NCI-H526 (cell line): ENCODE measurements at places on chromosomes 12 and 14.

DNA sequence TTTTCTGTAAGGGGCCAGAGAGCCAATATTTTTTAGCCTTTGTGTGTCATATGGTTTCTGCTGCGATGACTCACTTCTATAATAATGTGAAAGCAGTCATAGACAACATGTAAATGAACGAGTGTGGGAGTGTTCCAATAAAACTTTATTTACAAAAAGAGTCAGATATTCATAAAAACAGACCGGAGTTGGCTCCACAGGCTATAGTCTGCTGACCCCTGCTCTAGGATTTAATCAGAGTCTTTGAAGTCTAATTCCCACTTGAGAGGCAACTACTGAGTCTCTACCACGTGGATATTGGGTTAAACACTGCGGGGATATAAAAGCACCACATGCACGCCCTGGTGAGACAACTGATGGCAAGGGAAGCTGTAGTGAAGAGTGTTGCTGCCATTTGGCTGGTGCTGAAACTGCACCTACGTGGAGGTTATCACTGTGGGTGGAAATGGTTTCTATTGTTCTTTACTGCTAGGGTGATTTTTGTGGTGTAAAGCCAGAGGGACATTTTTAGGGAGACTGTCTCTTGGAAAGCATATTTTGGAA, 3.6 kb upstream of the NINJ2 start:
- no peak for DNase-seq

DNA sequence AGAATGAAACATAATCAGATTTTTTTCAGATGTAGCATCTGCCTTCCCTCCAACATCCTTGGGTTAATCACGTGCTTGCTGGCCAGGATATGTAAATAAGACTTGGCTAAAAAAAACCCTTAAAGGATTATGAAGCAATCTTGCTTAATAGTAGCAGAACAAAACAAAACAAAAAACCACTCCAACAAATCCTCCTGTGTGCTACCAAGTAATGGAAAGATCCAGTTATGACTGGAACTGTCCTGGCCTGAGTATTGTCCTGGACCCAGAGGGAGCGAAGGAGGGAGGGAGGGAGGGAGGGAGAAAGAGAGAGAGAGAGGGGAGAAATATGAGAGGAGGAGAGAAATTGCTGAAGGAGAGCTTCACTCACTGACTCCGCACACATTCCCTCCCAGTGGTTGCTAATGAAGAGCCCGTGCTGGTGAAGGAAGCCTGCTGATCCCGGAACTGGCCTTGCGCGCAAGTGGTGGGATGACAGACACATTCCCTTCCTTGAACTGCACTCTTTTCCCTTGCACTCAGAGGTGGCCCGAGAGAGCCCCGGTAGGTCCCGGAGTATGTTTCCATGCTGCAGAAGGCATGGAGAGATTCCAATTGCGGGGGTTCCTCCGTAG, 57.2 kb downstream of the HMGA2 start:
- no peak for DNase-seq

- no peak for DNase-seq
These were observed 4.2 kb upstream of the LGALS3 start for GRCh38 chr14:55124774-55125386.

- DNase-seq = no peak
These were observed 41.4 kb downstream of the ATL1 start for GRCh38 chr14:50601394-50601793.

GRCh38 chr14:82029038-82029437, 495.4 kb upstream of the SEL1L start:
- DNase-seq = no peak

DNA sequence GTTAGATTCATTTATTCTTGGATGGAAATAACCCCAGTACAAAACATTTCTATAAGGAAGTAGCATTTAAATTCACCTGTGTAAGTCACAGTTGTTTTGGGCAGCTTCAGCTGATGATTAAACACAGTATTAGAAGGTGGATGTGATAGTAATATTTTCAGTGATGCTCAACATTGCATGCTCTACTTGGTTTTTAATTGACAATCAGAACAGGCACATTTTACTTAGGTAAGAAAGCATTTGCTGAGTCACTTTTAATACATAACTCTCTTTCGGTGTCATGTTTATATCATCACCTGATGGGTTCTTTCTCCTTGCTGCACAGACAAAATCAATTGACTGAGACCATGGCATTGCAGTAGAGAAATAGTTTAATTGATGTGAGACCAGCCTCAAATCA, 80.7 kb downstream of the CMAS start:
- no peak for DNase-seq

- no peak for DNase-seq
These were observed 24.2 kb upstream of the RHOJ start for GRCh38 chr14:63180011-63180410.

DNA sequence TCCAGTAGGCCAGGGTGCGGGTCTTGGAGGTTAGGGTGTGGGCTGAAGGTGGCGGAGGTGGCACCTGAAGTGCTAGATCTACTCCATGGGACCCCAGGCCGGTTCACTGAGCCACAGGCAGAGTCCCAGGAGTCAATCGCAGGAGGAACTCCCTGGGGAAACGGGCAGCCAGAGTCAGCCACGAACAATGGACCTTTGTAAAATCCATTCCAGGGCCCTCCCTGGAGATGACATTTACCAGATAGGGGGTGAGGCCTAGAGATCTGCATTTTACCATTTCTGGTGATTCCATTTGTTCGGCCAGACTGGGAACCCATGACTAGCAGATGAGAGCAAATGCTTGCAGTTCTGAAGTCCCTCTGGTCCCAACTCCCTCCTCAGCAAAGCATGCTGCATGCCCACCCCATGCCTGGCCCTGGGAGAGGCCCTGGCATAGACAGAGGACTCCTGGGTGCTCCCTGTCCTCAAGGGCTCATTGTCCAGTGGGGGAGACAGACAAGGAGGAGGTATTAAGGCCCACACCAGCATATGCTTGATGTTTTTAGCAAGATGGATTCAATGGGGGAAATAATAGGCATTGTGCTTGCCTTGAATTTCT, 115.5 kb downstream of the EML1 start:
- peak; percentile 72 for DNase-seq

- no peak for DNase-seq
These were observed 33.3 kb downstream of the HEATR5A start for GRCh38 chr14:31387091-31387490.

- no peak for DNase-seq
These were observed 144.8 kb upstream of the PTPRQ start for GRCh38 chr12:80299219-80299618.

- DNase-seq = no peak
These were observed 44.3 kb downstream of the GALNT9 start for GRCh38 chr12:132284827-132285741.

DNA sequence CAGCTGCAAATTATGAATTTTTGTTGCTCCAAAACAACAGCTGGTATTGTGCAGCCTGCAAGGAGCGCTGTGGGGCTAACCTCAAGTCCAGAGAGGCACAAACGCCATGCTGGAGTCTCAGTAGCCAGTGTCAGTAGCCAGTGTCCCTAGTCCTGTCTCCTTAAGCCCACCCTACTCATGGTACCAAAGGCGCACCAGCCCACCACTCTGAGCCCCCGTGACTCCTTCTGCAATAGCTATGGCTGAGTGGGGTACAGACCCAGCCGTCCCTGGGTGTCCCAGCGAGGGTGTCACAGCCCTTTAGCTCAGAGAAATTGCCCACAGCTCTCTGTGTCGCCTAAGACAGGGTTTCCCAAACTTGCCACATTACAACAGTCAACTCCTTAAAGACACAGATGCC, 65.2 kb downstream of the ARL6IP4 start:
- DNase-seq = no peak

DNA sequence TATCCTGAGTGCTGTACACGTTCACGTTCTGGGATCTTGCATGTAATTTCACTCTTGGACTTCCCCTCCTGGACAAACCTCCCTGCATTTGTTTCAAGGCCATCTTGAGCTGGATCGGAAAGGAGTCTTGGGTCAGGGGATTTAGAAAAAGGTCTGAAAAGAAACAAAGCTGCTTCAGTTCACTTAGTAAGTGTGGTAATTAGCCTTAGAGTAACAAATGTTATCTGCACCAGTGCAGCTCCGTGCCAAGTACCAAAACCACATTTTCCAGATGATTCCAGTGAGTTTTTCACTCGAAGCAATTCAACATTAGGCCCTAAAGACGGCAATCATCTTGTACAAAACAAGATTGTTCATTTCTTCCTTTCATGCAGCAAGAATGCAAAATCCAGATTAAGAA, 39.4 kb upstream of the ATXN2 start:
- DNase-seq = no peak

DNA sequence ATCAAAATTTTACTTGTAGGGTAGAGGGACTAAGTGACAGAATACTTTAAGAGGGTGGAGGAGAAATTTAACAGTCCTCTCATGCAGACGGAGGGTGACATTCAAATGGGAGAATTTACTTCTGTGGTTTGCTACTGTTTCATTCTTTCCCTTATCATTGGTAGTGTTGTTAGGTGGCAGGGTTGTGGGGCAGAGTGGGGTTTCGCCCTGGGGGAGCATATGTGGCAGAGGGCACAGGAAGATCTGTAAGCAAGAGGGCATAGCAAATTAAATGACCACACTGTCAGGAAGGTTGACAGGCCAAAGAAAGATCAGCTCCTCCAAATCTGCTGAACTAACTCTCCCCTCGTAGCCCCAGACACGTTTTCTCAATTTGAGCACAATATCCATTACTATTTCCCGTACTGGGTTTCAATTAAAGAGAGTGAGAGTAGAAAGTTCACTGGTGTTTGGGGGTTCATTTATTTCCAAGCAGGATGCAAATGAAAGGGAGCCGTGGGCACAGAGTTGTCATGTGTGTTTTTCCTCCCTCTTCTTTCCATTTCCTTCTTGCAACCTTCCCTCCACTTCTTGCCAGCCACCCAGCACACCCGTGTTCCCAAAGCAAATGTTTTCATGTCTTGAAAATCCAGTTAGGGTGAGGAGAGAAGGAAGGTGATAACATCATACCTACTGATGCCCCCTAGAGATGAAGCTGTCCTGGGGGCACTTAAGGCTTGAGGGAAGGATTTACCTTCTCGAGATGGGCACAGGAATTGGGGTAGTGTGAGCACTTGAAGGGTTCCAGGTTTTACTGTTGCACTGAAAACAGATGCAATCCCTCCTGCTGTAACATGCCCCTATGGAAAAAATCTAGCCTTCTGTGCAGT, 6.5 kb upstream of the TBX3 start:
- DNase-seq = peak; percentile 38

DNA sequence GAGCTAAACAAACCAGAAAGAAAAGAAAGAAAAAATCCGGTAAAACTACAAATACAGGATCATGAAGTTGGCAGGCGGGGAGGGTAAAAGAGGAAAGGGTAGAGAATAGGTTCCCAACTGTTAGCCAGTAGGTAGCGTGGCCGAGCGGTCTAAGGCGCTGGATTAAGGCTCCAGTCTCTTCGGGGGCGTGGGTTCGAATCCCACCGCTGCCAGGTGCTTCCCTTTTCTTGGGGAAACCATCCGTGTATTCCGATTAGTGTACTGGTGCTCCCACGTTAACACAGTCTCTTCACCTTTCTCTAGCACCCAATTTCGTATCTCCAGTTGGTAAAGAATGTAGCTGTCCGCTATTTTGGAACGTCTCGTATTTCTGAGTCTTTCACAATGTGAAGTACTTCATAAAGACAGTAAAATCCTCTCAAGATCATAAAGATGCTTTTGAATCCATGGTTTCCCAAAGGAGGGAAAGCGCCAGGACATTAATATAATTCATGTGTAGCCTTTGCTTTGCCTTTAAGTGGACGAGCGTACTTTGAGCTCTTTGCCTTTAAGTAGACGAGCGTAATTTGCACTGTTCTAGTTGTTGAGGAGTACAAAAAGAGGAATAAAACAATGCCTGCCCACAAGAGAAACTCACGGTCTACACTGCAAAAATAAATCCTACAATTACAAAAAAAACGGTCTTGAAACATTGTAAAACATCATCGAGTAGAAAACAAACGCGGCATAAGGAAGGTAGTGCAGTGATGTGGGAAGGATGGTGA, 19.0 kb upstream of the RNASE12 start:
- peak; percentile 82 for DNase-seq

DNA sequence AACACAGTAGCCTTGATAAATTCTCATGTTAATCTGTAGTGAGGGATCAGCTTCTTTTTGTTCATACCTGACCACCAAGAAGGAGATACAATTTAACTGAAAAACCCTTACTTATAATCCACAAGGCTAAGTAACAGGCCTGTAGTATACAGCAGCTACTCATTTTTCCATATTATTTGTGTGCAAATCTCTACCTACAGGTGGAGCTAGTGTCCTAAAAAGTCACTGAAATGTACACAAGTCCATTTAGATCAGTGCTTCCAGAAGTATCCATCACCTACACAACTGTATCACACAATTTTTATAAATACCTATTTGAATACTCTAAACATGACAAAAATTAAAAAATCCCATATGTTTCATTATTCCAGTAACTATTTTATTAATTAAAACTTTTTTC, 173.2 kb downstream of the SLC35F4 start:
- no peak for DNase-seq

GRCh38 chr14:40623643-40624042, 983.0 kb upstream of the LRFN5 start:
- DNase-seq = no peak

GRCh38 chr14:68585690-68586089, 207.2 kb downstream of the ZFP36L1 start:
- no peak for DNase-seq

DNA sequence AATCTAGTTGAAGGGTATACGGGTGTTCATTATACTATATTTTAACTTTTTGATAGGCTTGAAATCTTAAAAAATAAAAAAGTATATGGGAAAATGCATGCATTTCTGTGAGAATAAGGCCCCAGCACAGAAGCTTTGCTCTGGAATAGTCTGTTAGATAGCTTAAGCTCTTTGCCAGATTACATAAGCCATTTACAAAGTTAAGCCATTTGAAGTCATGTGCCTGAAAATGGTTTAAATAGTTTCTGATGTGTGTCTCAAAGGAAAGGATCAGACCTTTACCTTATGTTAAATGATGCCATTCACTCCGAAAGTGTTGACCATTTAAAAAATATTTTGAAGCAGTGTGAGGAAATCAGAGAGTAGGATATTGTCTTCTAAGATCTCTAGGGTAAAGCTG, 51.3 kb downstream of the WASHC4 start:
- no peak for DNase-seq

DNA sequence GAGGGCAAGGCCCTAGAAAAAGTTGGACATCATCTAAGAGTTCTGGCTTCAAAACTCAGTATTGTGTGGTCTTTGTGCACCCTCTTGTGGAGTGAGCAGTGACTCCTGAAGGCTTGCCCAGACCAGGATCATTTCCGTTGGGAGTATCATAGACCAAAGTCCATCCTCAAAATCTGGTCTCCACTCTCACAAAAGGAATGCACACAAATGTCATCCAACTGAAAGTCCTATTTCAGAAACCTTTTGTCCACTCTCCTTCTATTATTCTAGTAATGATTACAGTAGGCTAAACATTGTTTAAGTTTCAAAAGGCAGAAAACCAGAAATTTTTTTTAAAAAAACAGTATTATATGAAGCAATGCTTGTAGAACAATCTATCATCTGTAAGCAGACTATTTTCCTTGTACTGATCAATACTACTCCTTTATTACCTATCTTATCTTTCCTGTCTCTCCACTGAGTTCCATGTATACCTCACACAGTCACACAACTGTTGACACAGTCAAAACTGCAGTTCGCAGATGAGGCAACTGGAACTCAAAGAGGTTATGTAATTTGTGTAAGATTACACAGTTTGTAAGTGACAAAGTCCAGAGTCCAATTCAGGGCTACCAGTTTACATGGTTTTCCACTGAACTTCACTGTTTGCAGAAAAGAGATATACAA, 41.4 kb downstream of the COX16 start:
- peak; percentile 84 for DNase-seq

GRCh38 chr12:119870457-119870856, 6.7 kb downstream of the CIT start:
- DNase-seq = no peak

- DNase-seq = no peak
These were observed 34.6 kb downstream of the LTBP2 start for GRCh38 chr14:74577247-74577947.

- DNase-seq = no peak
These were observed 136.0 kb downstream of the KSR2 start for GRCh38 chr12:117832459-117833457.
